ENCODE measurements at places on chromosomes 4 and X.

- no peak for DNase-seq
Measured at GRCh38 chr4:173318240-173318639, 15.9 kb downstream of the HMGB2 start.

DNA sequence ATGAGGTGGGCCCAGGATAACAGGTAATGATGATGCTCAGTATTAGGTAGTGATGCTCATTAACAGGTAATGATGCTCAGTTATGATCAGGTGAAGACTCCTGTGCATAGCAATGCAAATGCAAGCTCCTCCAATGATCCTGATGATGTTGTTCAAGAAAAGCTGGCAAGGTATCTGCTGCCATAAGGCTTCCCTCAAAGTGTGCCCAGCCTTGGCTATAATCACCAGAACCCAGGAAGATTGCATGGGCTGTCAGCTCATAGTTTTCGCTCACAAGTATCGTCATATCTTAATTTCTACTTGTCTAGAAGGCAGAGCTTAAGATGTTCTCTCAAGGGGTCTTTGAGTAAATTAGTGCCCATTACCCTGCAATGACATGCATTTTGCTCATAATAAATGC lies 366.2 kb upstream of the CLNK start:
- DNase-seq: no peak

DNA sequence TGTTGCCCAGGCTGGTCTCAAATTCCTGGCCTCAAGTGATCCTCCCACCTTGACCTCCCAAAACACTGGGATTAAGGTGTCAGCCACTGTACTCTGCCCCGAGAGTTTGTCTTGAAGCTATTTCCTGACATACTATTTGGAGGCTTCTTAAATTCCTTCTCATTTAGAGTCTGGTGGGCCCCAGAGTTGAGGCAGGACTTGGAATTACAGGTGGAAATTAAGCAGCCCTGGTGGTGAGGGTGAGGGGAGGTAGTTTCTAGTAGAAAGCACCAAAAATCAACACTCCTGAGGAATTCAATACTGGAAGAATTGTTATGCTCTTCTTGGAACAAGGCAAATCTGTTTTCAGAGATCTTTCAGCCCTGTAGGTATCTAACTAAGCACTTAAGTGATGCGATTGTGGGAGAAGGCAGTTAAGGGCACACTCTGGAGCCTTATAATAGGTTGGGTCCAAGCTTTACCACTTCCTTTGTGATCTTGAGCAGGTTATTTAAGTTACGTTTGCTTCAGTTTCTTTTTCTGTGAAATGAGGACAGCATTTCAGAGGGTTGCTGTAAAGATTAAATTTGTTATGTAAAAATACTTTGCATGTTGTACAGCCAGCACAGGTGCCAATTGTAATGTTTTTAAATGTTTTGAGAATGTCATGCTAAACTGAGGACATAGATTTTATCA lies 200.7 kb downstream of the SOWAHB start:
- DNase-seq: no peak

DNA sequence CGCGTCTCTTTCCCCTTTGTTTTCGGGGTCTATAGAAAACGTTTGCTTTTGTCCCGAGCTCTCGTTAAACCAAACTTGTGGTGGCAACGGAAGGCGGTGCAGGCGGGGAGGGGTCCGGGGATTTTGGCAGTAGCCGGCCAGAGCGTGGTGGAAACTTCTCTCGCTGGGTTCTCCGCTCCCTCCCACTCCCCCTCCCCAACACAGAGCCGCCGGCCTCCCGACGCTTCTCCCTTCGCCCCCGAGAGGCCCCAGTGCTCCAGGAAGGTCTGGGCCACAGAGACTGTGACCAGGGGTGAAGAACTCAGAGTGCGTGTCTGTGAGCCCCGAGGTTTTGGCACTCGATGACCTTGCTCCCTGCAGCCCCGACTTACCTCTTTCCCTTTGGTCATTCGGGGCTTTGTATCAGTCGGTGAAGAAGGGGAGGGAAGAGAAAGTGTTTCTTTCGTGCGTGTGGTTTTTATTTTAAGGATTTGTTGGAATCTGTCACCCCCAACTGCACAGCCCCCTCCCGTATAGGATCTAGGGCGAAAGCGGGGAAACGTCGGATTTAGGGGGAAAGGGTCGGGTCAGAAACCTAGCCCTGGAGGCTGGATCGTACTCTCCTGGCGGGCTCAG lies 9.0 kb upstream of the BCOR start:
- no peak for DNase-seq

- DNase-seq: no peak
Measured at GRCh38 chrX:149145845-149146285, 359.2 kb downstream of the IDS start.

- DNase-seq: no peak
Measured at GRCh38 chrX:139825618-139826017, 107.2 kb downstream of the ATP11C start.

- DNase-seq: no peak
Measured at GRCh38 chrX:17705211-17705610, 32.1 kb upstream of the SCML1 start.

DNA sequence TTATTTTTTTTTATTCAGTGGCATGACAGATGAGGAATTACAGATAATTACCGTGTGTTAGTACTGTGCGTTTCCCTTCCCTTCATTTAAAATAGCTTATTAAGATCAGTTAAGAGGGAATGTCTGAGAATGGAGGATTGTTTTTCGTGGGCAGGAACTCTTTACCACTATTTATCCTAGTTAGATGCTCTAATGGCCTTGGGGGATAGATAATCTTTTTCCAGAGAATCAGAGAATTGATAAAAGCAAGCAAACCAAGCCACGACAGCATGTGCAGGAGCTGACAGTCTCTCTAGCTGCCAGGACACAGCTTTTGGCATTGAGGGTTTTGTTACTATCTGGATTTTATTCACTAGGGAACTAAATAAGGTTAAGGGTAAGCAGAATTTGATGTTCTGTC lies 128.7 kb downstream of the DCLK2 start:
- no peak for DNase-seq

- peak; percentile 53 for DNase-seq
Measured at GRCh38 chrX:104315555-104315954, 60.8 kb upstream of the ESX1 start.

DNA sequence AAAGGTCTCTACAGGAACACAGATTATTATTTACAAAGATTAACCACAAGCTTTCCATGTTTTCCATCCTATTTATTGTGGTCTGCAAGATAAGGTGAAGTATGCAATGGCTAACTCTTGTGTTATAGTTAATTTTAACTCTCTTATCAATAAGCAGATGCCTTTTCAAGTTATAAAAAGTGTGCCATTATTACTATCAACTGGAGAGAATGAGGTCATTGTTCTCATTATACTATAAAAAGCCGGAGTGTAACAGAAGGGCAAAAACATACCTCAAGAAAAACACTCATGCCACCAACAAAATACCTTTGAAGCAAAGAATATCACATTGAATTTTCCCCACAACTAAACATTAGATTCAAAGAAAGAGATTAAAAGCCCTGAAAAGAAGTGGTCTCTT lies 52.0 kb upstream of the SORBS2 start:
- no peak for DNase-seq

- no peak for DNase-seq
Measured at GRCh38 chrX:5474282-5474681, 754.4 kb downstream of the NLGN4X start.

Measured in HS-5 (cell line).